Activated CD4-positive, alpha-beta T cell treated with anti-CD3 and anti-CD28 coated beads, Interleukin-10, Interleukin-2, amounts not matched to agents 100 ng/mL and 50 ng/mL, durations not matched to agents 16 hours and 8 hours (primary cell): ENCODE measurements at places on chromosomes 3 and 15.

GRCh38 chr15:57377478-57377847, 1.2 kb downstream of the CGNL1 start:
- DNase-seq, result no peak

DNA sequence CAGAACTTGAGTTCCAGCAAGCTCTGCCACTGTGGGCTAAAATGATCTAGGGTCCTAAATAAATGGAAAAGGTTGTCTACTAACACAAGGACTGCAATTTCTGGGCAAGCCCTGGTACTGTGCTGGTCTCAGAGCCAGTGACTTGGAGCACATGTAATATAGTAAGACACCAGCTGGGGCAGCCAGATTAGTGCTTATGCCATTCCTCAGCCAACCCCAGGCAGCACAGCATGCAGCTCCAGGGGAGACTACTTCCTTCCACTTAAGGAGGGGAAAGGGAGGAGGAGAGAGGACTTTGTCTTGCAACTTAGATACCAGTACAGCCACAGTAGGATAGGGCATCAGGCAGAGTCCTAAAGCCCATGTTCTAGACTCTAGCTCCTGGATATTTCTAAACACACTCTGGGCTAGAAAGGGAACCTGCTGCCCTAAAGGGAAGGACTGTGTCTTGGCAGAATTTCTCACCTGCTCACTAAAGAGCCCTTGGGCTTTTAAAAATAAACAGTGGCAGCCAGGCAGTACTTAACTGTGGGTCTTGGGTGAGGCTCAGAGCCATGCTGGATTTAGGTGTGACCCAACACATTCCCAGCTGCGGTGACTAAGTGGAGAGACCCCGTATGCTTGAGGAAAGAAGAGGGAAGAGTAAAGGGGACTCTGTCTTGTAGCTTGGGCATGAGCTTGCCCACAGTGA, 223.7 kb upstream of the BCHE start:
- no peak for DNase-seq

DNA sequence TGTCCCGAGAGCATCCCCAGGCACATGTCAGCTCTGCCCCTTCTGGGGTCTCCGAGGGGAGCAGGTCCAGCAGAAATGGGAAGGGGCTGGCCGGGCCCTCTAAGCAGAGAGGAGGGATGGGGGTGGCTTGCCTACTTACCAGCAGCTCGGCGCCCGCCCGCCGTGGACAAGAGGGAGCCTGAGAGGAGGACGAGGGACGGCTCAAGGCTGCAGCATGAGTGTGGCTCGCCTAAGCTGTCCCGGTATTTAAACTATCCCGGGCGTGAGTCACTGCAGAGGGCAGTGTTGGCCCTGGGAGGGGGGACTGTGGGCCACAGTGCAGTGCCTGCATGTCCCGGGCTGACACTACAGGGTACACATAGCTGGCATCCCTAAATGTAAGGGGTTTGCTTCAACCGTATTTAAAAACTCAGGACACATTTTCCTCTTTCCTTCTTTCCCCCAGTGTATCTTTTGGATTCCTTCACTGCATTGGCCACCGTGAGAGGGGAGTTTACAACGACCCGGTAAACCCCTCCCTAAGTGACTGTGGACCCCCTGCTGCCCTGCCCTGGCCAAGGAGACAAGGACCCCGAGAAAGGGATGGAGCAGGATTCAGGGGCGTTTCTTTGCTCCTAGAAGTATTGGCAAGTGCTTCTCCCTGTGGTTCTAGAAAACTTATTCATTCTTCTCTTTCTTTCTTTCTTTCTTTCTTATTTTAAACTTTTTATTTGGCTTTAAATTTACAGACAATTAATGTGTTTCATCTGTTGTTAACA, at the start of gene LRRC15:
TSS of gene LRRC15 (minus strand) at position 222 of the 758 bp plus-strand sequence. CDS start 8,700 bp downstream, outside the sequence.
- DNase-seq, result no peak

DNA sequence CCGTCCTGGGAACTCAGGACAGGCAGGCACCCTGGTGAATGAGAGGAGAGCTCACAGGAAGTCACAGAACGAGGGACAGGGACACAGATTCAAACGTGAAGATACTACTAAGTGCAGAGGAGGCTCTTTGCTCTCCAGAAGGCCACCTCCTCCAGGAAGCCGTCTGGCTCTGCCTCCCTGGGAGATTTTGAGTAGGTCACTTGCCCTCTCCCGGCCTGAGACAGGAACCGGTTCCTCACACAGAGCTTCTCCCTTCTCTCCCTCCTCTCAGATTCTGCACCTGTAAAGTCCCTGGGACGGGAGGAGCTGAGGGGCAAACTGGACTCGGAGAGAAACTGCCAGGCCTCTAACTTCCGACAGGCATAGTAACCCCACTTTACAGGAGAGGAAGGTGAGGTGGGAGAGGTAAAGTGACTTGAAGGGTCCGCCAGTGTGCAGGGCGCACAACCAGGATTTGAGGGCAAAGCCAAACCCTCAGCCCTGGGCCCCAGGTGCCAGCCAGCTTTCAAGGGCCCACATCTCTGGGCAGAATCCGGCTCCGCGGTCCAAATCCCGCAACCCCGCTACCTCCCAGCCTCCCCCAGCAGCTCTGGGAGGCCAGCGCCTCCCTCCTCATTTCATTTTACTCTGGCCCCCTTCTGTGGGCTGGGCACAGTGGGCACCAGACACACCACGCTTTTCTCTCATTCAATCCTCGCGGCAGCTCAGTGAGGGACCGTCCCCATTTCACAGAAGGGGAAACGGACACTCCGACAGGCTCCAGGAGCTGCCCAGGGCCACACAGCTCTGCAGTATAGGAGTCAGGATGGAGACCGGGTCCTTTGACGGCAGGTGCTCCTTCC, 150.2 kb downstream of the SMAD6 start:
- DNase-seq, result no peak

DNA sequence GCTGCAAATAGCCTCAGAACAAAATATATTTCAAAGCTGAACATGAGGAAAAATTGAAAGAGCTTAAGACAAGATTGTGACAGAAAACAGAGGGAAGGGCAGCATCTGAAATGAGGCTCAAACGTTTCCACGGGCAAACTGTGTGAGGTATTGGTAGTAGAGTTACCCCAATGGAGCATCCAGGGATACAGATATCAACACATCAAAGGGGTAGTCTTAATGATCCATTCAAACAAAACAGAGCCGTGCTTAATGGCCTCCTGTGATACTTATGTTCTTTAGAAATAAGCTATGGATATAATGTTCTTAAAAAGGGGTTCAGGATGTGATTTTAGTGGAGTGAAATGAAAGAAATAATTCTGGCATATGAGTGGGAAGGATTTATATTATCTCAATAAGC, 430.3 kb upstream of the PDZRN3 start:
- no peak for DNase-seq

DNA sequence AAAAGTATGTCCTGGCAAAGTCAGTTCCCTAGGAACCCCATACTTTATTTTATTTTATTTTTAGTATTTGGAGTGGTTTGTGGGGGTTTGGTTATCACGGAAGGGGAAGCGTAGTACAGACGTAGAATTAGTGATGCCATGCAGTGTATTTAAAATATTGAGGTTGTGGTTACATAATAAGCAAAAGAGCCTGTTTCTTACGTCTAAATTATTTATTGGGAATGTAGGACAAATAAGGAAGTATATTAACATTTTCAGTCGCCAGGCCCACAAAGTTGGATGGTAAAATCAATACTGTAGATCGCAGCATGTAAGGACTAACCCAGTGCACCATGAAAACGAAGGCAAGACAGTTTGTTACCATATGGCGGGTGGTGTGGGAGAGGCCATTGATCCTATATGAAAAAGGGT, 558 bp downstream of the DTWD1 start:
- DNase-seq, result no peak

- no peak for DNase-seq
Measured at GRCh38 chr3:139640456-139640855, 37.3 kb downstream of the NMNAT3 start.

GRCh38 chr15:100308213-100308600, 33.6 kb downstream of the ADAMTS17 start:
- DNase-seq, result no peak

GRCh38 chr3:124496061-124496460, 234.2 kb upstream of the UMPS start:
- DNase-seq, result no peak

DNA sequence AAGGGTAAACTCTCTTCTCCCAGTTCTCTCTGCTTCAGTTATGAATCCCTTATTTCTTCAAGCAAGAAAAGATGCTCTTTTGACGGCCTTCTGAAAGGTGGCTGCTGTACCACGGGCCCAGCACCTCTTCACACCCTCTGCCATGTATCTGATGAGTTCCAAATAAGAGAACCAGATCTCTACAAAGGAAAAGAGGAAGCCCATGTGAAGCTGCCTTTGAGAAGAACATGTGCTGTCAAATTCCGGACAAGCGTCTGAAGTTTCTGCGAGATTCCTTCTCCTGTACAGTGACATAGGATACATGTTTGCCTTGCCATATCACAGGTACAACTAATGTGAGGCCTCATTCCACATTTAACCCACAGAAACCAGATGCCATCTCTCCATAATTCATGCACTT, 59.2 kb downstream of the SH3BP5 start:
- no peak for DNase-seq

GRCh38 chr3:13391308-13391707, 28.8 kb downstream of the NUP210 start:
- DNase-seq, result no peak
